ENCODE measurements at places on chromosomes 2 and 18.

- no peak for ATAC-seq
These were observed 31.2 kb downstream of the SALL3 start for GRCh38 chr18:79010802-79011201.

DNA sequence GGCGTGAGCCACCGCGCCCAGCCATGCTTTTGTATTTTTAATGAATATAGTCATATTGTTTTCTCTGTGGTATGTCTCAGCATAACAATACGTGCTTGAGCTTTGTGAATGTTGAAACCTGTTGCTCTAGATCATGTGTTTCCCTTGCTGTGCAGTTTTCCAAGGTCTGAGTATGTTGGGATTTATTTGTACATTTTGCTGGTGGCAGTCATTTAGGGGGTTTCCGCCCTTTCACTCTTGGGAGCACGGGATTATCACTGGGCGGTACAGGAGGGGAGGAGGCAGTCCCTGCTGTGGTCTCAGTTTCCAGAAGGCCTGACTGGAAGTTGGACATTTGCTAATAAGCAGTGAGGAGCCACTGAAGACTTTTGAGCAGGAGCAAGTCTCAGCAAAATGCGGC, 24.9 kb upstream of the CATIP start:
- ATAC-seq: no peak

DNA sequence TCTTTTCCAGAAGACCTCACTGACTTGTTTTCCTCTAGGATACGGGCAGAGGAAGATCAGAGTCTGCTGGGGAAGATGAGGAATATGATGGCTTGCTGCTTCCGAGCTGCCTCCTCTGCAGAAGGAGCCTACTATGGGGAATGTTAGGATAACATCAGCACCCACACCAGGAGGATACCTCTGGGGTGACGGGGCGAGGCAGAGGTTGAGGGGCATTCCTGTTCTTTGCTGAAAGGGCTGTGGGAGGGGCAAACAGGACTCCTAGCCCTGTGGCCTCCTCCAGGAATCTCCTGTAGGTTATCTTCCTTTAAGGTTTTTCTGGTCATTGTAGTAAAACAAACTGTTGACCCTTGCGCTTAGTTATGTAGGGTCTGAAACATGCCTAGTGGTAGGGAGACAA, 102.5 kb downstream of the CRIM1 start:
- no peak for ATAC-seq

DNA sequence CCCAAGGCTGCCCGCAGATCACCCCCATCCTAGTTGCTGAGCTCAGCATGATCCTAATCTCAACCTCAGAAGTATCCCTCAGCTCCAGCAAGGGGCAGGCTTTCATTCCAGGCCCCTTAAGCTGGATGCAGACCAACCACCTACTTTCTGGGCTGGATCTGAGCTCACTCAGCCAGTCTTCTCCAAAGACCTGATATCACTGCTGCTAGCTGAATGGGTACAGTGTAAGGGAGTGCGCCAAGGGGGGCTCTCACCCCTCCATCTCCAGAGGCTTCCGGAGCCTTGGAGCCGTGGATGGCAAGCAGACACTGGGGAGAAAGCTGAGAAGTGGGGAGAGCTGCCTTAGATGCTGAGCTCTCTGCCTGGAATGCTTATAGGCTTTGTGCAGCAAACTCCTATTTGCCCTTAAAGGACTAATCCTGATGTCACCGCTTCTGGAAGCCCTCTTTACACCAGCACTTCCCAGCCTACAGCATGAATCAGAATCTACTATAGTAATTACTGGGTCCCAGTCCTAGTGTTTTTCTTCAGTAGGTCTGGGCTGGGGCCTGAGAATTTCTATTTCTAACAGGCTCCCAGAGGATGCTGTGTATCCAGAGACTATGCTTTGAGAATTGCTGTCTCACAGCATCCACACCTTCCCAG, 31.0 kb downstream of the GYPC start:
- ATAC-seq: no peak

GRCh38 chr18:6885006-6885481, 155.5 kb downstream of the ARHGAP28 start:
- ATAC-seq: no peak

DNA sequence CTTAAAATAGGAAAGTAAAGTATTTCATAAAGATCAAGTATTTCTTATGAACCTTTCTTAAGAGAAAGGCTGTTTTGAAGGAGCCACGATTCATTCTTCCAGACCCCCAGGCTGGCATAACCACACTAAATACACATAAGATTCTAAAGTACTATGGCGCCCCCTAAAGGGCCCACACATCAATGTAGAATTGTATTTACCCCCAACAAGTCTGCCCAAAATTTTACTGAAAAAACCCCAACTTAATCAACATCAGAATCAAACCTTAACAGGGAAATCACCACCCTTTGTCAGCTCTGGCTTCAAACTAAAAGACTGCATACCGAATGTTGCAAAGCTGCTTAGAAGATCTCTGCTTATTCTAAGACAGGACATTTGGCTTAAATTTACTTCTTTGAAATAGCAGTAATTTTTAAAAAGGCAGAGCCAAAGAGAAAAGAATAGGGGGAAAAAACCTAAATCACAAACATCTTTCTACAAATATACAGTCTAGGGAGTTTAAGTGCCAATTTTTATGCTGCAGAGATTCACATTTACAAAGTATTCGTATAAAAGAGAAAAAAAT, 20.4 kb upstream of the BCL2 start:
- no peak for ATAC-seq

- ATAC-seq: no peak
These were observed 161.1 kb downstream of the FAM210A start for GRCh38 chr18:13565228-13565627.

GRCh38 chr2:25042321-25043240, 705 bp downstream of the EFR3B start:
- ATAC-seq: no peak

- ATAC-seq: no peak
These were observed 106.9 kb downstream of the LIPG start for GRCh38 chr18:49668574-49669275.

DNA sequence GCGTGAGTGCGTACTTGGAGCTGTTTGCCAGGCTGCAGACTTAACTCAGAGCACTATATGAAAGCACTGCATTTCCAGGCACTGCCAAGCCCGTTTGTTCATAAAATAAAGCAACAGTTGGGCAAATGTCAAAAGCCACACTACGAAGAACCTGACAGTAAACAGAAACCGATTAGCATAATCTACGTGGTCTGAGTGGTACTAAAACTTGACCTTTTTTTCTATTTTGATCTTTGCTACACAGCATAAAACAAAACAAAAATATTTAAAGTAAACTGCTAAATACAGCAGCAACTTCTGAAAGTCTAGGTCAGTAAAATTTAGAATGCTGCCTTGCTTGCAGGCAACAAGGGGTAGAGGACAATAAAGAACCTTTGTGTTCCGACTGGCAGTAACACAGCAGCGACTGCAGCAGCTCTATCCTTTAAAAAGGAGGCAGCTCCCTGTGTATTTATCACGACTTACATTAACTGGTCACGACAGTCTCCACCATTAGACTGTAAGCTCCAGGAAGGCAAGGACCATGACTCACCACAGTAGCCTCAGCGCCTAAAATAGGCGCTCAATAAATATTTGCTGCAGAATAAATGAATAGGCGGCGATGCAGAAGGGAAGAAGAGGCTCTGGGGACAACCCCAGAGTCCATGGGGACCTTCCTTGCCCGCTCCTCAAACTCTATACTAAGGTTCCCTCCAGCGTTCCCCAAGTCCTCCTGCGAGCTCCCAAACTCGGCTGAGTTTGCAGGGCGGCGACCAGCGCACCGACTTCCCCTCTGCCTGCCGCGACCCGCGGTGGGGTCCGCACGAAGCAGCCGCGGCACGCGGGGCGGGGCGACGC, 902 bp downstream of the SS18 start:
- ATAC-seq: no peak

DNA sequence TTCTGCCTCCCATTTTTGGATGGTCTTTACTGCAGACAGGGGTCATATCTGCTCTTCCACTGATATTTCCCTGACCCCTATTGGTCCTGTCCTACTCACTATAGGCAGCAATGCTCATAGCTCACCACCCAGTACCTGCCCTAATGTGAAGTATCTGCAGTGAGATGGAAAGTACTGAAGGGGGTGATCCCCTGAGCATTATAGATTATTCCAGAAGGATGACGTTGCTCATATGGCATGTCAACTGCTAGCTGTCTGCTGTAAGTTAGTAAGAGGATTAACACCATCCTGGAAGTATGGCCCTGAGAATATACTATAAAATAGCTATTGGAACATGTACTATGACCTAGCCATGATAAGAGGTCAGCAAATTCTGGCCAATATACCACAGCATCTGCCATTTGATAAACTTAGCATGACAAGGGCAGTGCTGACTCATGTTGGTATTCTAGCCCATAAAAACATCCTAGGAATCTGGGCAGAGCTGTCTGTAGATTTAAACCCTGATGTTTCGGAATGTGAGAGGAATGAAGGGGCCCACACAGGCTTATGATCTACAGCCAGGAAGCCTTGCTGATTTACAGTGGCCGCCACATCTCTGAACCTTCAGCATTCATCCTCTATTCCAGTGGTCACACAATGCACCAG, 451.4 kb downstream of the TNS1 start:
- ATAC-seq: no peak
